ENCODE measurements at places on chromosomes 6 and 20.

GRCh38 chr6:133916650-133917151 lies 27.8 kb downstream of the TCF21 start:
- peak; percentile 99 for DNase-seq

- DNase-seq, result no peak
These were observed 671.7 kb upstream of the NRSN1 start for GRCh38 chr6:23454080-23454976.

GRCh38 chr20:39010496-39010895 lies 48.4 kb downstream of the DHX35 start:
- DNase-seq, result no peak

- DNase-seq, result no peak
These were observed 68.9 kb downstream of the MDGA1 start for GRCh38 chr6:37628611-37629320.

GRCh38 chr6:68978411-68978810 lies 343.3 kb downstream of the ADGRB3 start:
- DNase-seq, result no peak

DNA sequence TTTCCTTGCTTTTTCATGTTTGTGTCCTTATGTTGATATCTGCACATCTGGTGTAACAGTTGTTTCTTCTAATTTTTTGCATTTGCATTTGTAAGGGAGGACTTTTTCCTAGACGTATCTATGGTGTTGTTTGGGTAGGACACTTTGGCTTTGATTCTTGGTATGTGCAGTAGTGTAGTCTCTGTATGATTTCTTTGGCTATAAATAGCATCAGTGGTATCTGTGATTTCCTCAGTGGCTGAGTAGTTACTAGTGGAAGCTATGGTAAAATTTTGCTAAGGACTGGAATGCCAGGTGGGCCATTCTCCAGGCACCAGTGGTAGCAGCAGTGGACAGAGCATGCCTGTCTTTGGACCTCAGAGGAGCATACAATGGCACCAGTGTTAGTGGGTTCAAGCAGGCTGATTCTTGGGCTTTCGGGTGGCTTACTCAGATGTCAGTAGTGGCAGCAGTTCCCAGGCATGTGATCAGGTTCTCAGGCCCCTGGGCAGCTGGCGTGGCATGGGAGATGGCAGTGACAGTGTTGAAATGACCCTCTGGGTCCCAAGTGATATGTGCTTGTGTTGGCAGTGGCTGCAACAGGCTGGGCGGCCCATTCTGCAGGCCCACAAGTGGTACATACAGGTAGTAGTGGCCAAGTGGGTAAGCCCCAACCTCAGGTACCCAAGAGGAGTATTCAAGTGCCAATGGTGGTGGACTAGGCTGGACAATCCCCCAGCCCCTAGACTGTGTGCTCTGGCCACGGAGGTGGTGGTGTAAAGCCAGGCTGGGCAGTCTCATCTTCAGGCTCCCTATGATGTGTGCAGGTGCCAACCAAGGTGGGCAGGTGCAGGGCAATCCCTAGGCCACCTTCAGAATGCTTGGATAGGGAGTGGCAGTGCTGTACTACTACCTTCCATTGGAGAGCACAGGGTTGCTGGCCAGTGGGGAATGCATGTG lies 54.5 kb downstream of the PLCG1 start:
- DNase-seq, result no peak

GRCh38 chr6:137430954-137431353 lies 63.2 kb downstream of the OLIG3 start:
- DNase-seq, result no peak
